Activated CD8-positive, alpha-beta memory T cell treated with anti-CD3 and anti-CD28 coated beads for 48 hours (primary cell): ENCODE measurements at places on chromosomes 5 and 9.

GRCh38 chr5:132267931-132268768 lies 10.7 kb downstream of the PDLIM4 start:
- DNase-seq = no peak

GRCh38 chr5:170896779-170897178 lies 35.0 kb downstream of the RANBP17 start:
- DNase-seq = no peak

GRCh38 chr9:71509054-71509453 lies 259.3 kb downstream of the CEMIP2 start:
- DNase-seq = no peak

- DNase-seq = no peak
Observed at GRCh38 chr9:113356686-113357292, 7.4 kb downstream of the BSPRY start.

GRCh38 chr5:173012882-173013281 lies 29.3 kb downstream of the ATP6V0E1 start:
- DNase-seq = no peak

- no peak for DNase-seq
Observed at GRCh38 chr5:176652136-176652535, 4.9 kb downstream of the TSPAN17 start.

DNA sequence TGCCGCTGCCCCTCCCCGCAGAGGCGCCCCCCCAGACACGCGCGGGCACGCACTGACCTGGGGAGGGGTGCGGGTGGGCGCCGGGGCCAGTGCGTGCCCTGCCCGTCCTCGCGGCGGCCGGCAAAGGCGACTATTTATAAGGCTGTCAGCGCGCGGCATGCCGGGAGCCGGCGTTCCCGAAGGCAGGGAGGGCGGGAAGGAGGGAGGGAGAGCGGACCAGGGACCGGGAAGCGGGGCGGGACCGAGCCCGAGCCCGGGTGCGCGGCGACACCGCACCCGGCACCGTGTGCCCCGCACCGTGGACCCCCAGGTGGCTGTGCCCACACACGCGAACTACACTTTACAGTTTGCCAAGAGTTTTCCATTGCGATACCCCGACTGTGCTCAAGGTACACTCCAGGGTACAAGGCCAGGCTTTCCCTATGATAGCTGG lies at the start of gene AK1:
Gene AK1 (minus strand): TSS at position 110 of the 433 bp plus-strand sequence. CDS start 3,058 bp downstream, outside the sequence.
- DNase-seq = no peak

- DNase-seq = no peak
Observed at GRCh38 chr9:13070612-13071595, 208.6 kb downstream of the MPDZ start.
